ENCODE measurements at places on chromosomes 16 and 17. TPM values are rescaled to one million over a fixed set of nuclear protein-coding genes. Genes with fewer than 3 reads are reported as not detected.
A peak's percentile ranks its signal among the peaks of the same experiment; 100 is the strongest.

- DNase-seq = no peak
Measured at GRCh38 chr16:64251742-64252141, 870.1 kb downstream of the CDH11 start.

GRCh38 chr16:89786474-89787364 is 29.7 kb downstream of the FANCA start:
- DNase-seq = no peak

GRCh38 chr17:39074676-39075075 is 76.8 kb downstream of the PLXDC1 start:
- DNase-seq = no peak

DNA sequence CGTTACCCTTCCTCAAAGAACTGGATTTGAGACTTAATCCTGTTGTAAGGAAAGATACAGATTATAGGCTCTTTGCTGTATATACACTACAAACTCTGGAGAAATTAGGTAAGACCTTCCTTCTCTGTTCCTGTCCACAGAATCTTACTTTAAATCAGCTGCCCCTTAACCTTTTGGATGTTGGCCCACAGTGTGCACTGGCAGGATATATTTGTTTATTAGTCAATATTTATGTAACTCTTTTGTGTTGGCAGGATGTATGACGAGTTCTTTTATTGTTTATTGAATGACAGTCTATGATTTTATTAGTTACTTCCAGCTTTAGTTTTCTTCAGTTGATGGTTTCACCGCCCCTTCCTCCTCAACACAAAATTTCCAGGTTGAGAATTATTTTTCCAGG is 19.7 kb downstream of the LRRC36 start:
- DNase-seq = no peak

CDH13 gene
- 18.3 TPM for total RNA-seq

DNA sequence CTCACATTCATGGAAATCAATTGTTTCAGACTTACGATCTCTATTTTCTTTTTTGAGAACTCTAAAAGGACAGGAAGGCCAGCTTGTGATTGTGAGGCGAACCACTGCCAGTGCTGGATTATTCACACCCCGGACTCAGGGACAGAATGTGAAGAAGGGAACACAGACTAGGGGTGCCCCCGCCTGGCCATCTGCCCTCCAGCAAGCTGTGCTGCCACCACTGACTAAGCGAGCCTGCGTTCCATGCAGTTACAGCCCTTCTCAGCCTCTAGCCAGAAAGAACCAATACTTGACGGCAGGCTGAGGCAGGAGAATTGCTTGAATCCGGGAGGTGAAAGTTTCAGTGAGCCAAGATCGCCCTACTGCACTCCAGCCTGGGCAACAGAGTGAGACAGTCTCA is 2.8 kb downstream of the HAGH start:
- DNase-seq = no peak

GRCh38 chr16:20566864-20567263 is 9.3 kb downstream of the ACSM2B start:
- DNase-seq = no peak

DNA sequence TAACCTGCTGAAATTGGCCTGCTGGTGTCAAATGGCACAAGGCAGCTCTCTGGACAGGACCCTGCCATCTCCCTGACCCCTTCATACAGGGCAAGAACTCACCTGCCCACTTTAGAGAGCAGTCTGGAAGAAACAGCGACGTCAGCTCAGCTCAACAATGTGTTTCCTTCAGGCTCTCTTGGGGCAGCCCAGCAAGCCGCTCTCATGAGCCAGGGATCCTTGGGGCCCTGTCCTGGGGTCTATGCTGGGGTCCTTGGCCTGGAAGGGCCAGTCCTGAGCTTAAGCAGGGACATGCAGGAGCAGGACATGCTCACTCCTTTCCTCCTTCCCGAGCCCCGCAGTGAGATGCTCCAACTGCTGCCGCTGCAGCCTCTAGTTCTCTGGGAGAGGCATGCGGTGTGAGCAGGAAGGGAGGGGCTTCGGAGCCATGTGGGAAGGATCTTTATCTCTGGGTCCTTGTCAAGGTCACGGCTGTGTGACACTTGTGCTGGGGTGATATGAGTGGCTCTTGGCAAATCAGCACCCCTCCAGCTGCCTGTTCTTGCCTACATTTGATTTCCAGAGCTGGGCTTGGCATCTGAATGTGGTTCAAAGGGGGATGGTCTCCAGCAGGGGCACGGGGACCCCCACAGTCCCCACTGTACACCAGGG is 3.4 kb downstream of the C1QTNF1 start:
- peak; percentile 79 for DNase-seq

DNA sequence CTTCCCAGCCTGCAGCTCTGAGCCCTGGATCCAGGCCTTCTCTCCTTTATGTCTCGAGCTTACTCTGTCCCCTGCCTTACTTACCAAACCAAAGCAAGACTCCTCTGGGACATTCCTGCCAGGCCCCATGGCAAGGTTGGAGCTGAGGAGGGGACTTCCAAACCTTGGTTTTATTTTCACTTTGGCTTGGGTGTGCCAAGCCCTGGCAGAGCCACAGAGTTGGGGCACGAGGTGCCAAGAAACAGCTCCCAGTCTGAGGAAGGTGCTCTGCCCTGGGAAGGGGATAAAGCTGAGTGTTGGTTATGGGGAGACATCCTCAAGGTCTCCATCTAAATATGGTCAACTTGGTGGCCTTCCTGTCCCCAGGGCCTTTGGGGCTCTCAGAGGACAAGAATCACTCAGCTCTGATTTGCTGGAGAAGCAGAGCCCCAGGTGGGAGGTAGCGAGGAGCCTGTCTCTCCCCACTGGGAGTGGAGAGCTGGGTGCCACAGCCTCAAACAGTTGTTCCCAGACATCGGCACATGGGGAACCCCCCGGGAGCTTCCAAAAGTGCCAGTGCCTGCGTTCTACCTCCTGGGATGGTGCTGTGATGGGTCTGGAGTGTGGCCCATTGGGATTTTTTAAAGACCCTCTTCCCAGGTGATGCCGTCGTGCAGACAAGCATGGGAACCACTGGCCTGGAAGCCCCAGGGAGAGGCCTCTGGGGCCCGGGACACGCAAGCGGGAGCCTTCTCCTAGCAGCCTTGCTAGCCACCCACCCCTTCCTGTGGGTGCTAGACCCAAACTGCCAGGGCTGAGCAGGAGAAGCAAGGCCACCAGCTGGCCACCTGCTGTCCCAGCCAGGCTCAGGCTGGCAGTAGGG is 10.3 kb downstream of the NLRC5 start:
- DNase-seq = peak; percentile 72

- no peak for DNase-seq
Measured at GRCh38 chr17:41888332-41888965, 23.2 kb upstream of the KLHL11 start.

DNA sequence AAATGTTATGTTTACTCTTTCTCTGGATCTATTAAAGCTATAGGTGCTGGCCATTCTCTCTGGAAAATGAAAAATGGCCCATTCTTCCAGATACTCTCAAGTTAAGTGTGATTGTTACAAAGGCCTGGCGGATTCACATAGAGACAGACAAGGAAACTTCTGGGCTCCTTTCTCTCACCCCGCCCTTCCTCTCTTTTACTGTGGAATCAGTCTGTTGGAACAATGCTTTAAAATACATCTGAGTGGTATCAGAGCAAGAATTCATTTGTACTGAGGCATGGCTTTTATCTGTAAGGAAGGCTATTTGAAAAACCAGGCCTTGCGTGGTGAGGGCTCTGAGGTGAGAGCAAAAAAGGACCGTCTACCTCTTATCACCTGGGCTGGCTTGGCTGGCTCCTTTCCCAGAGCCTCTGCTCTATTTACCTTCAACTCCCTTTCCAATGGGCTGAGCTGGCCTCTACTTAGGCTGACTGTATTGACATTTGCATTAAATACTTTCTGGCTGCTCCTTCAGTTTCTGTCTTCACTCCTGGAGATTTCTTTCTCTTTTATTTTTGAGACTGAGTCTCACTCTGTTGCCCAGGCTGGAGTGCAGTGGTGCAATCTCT is 274.0 kb downstream of the PHKB start:
- DNase-seq = no peak

GRCh38 chr16:81329947-81330346 is 15.2 kb downstream of the GAN start:
- DNase-seq = no peak

GRCh38 chr16:89765292-89765830 is 44.0 kb downstream of the ZNF276 start:
- no peak for DNase-seq

GRCh38 chr16:78684655-78685375 is 585.4 kb downstream of the WWOX start:
- DNase-seq = no peak

DNA sequence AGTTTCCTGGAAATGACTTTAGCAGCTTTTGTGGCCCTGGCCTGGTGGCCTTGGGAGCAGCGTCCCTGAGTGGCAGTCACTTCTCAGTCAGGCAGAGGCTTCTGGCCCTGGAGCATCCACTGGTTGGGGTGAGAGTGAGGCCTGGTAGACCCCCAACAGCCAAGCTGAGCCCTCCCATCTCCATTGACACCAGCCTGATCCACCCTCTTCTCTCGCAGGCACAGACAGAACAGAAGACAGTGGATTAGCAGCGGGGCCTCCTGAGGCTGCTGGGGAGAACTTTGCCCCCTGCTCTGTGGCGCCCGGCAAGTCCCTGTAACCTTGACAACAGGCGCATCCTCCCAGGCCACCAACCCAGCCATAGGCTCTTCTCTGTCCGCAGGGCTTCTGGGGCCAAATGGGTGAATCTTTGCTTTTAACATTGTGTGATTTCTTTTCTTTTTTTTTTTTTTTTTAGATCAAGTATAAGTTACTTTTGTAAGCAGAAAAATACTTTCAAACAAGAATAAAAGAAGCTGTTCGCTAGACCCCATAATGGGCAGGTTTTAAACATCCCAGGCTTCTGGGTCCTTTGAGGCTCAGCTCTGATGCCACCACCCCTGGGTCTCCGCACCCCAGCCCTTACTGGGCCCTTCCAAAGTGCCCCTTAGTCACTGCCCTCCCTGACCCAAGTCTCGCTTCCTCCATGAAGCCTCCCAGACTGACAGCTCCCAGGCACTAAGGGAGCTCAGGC is 12.7 kb upstream of the FLYWCH1 start:
- no peak for DNase-seq

SULT1A2 gene
- 2.5 TPM for total RNA-seq

DNA sequence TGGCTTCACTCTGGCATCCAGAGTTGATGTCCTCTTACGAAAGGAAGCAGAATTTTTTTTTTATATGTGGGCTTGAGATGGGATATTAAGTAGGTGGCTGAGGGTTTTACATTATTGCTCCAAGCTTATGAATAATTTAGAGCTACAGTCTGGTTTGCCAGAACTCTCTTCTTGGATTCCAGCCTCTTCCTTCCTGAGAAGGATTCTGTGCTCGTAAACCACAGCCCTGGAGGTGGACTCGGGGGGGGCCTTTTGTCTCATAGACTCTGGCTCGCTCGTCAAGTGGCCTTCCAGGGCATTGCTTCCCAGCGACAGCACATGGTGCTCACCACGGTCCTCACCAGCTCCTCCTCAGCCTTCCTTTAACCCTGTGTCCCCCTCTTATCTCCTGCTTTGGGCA is 43.2 kb downstream of the TMEM11 start:
- DNase-seq = peak; percentile 83

- no peak for DNase-seq
Measured at GRCh38 chr17:79084291-79085153, 9.9 kb downstream of the ENGASE start.

- DNase-seq = no peak
Measured at GRCh38 chr17:73017658-73018057, 74.8 kb downstream of the SLC39A11 start.

OTOP3 gene
- total RNA-seq = not detected

HOXB8 gene
- 2.3 TPM for total RNA-seq

HYDIN gene
- 0.55 TPM for total RNA-seq

DNA sequence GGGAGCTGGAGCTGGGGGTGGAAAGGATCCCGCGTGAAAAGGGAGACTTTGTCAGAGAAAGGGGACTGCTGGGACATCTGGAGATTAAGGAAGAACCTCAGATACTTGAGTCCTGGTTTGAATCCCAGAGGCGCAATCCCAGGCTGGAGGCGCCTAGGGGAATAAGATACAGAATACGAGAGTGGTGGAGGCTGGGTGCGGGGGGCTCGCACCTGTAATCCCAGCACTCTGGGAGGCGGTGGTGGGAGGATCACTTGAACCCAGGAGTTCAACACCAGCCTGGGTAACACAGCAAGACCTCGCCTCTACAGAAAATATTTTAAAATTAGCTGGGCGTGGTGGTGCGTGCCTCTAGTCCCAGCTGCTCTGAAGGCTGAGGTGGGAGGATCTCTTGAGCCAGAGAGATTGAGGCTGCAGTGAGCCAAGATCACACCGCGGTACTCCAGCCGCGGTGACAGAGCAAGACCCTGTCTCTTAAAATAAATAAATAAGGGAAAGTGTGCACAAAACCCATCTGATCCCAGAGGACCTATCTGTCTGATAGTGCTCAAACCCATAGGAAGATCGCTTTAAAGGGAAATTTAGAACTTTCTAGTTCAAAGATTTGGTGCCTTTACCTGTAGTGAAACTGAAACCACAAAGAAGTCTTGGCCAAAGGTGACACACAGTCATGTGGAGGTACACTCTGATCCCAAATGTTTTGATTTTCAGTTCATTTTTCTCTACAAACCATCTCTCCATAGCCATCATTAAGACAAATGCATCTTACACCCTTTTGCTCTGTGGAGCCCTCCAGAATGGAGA is 617 bp upstream of the SCRN2 start:
- no peak for DNase-seq

DNA sequence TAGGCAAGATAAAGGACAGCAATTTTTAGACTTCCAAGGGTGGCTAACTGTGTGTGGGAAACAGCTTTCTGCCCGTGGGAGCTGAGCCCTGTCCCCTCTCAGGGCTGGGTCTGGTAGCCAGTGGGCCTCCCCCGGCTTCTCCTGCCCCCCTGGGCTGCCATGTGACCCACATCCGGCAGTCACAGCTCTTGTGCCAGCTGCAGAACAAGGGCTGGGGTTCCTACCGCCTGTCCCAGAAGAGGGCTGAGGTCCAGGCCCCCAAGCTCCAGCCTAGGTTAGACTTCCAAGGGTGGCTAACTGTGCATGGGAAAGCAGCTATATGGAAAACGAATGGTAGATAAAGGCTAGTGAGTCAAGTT is 6.1 kb downstream of the GAST start:
- no peak for DNase-seq

KRTAP9-2 gene
- total RNA-seq = not detected

DNAH17 gene
- 0.45 TPM for total RNA-seq

SETD1A gene
- total RNA-seq = 18.5 TPM

GRCh38 chr17:33811984-33812577 is 443.0 kb upstream of the CCL2 start:
- no peak for DNase-seq

Data from mesenteric fat pad (tissue), 1 donor.